ENCODE measurements at places on chromosomes 12 and 14.

- no peak for DNase-seq
Observed at GRCh38 chr14:78356391-78356790, 186.2 kb downstream of the NRXN3 start.

DNA sequence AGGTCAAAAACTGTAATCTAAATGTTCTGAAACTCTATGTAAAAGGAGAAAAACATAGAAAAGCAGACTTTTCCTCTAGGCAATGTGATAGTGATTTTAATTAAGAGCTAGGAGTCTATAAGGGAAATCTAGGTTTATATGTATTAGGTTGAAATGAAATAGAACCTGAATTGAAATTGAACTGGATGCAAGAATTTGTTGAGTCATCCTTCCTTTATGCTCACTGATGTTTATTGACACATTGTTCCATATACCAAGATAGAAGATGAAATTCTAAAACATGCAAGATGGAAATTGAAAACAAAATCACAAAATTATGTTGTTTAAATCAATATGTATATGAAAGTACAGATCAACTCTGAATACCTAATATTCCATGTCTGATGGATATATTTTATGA, 170.4 kb upstream of the FLRT2 start:
- no peak for DNase-seq

DNA sequence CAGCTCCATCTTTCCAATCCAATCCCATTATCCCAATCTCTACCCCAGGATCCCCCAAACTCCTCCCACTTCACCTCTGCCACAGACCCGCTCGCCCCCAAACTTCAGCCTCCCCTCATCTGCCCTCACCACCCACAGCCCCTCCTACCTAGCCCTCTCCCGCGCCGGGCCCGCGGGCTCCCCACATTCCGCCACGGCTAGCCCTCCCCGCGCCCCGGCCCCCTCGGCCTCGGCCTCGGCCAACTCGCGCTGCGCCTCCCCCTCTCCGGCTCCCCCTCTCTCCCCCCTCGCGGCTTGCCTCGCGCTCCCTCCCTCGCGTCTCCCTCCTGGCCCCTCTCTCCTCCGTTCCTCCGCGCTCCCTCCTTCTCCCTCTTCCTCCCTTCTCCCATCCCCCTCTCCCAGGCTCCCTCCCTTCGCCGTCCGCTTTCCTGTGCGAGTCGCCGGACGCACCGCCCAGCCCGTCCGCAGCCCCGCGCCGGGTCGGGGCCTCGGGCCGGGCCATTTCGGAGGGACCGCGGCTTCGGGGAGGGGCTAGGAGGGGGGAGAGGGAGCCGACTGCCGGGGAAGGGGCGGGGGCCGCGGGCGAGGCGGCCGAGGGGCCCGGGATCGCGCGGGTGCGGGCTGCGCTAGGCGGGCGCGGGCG, at the start of gene ATN1:
Gene ATN1, plus strand, starts transcription at position 581 of the 643 bp plus-strand sequence. CDS start 6,043 bp downstream, outside the sequence.
- DNase-seq: peak; percentile 86

- no peak for DNase-seq
Observed at GRCh38 chr12:132415327-132416120, 74.4 kb upstream of the FBRSL1 start.

DNA sequence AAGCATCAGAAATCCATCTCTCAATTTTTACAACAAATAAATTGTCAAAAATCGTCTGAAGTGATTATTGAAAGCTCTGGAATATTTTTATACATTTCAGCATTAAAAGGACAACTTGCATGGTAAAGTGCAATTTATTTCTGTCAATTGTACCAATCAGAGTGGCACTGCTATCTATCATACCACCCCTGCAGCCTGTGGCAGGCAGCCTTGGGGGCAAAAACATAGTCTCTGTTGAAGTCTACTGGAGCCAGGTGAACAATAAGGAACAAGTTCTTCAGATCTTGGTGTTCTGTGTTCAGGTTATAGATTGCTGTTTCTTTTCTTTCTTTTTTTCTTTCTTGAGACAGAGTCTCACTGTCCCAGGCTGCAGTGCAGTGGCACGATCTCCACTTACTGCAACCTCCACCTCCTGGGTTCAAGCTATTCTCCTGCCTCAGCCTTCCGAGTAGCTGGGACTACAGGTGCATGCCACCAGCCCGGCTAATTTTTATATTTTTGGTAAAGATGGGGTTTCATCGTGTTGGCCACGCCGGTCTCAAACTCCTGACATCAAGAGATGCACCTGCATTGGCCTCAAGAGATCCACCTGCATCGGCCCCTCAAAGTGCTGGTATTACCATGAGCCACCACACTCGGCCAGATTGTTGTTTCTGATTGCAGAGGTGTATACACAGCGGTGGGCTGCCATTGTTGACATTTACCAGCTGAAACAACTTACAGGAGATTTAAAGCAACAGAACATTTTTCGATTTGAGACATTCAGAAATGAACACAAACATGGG, 629.6 kb downstream of the SLC16A7 start:
- DNase-seq: no peak

DNA sequence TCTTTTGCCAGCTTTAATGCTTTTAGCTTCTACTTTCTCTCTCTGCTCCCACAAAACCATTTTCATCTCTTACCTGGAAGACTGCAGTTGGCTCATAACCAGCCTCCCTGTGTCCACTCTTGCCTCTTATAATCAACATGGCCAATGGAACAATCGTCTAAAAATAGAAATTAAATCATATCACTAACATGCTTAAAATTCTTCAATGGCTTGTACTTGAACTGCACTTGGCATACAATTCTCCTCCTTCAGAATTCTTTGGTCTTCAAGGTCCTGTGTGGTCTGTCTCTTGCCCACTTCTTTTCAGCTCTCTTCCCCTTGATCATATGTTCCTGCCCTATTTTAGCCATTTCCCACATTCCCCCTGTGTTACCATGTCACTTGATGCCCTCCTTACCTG, 342.2 kb downstream of the ATP23 start:
- DNase-seq: no peak

DNA sequence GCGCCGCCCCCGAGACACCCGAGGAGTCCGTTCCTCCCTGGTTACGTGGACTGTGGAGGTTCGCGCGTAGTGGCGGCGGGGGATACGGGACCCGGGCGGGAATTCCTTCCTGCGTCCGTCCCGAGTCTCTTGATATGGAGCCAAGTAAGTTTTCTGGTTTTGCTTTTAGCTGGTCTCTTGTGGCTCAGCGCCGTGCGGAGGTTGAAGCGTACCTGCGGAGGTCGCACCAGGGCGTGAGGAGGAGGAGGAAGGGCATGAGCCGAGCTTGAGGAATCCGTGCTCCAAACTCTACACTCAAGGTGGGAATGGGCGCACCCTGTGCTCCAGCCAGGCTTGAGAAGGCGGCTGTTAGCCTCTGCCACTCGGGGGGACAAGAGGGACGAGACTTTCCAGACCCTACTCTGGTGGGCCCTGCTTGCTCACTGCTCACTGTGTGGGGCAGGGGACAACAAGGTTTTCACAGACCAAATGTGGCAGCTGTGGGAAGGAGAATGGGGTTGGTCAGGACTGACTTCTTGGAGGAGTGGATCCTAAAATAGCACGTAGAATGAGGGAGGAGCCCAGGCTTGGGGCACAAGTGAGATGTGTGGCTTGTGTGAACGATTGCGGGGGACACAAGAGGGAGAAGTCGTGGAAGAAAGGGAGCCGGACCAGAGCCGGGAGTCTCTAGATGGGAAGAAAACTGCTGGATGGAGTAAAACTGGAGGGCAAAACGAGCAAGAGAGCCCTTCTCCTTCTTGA, 577 bp downstream of the ATG101 start:
- no peak for DNase-seq

DNA sequence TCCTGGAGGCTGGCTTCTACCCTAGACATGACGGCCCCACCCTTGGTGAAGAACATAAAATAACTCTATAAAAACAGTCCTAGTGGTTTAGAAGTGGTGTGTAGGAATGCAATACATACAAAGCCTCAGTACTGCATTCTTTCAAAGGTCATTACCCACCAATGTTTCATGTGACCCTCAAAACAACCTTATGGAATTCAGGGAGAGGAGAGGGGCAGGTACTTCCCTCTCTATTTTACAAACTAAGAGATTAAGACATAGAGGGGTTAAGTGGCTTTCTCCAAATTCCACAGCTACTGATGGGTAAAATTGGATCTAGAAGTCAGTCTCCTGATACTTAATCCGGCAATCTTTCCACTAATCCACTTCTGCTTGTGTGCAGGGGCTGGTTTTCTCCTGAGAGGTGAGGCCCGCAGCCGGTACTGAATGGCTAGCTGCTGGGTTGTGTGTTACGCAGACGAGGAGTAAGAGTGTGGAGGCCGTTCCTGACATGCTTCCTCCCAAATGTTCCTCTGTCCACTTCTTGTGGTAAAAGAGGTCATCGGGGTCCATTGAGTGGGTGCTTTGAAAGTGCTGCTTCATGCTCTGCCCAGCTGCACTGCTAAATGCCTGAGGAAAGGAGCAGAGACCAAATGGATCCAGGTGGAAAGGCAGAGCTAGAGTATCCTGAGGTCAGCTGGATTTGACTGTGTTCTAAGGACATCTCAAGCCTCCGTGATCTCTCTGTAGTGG, 16.2 kb downstream of the SLC7A8 start:
- DNase-seq: peak; percentile 24

GRCh38 chr14:71711619-71712018, 220.6 kb upstream of the RGS6 start:
- DNase-seq: peak; percentile 93

DNA sequence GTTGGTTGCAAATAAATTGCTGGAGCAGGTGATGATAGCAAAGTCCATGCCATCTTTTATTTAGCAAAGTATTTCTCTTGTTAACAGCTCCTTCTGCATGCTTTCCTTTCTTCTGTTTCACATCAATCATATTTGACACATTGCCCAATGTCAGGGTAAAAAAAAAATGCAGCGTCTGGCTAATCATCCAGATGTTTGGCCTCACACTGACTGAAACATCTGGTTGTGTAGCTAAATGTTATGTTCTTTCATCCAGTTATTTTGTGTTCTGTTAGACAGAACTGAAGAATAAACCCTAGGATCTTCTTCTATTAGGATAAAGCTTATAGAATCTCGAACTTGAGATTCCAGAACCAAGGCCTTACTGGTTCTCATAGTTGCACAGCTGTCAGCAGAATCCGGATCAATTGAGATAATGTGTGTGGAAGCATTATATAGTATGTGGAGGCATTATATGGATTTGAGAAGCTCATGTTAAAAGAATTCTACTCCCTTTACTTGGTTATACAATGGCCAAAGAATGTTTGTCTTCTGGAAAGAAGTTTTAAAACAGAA, 859.2 kb downstream of the DIO2 start:
- DNase-seq: peak; percentile 32

DNA sequence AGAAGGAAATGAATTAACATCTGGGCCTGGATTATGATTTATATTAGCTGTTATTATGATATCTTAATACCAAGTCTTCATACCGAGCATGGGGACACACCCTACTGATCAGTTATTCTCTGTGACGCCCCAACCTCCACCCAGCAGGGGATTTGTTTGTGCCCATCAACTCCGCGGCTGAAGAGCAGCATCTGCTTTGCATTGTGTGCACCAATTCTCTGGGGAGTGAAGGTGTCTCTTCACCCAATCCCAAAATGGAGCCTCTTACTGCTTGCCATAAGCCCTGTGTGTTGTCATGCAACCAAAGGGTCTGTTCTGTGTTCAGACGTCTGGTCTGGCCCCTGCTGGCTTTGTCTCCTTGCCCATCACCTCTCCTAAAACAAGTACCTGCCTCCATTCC, 25.4 kb downstream of the DHRS2 start:
- DNase-seq: no peak

GRCh38 chr12:12015073-12015685, 55.6 kb upstream of the BCL2L14 start:
- DNase-seq: no peak

DNA sequence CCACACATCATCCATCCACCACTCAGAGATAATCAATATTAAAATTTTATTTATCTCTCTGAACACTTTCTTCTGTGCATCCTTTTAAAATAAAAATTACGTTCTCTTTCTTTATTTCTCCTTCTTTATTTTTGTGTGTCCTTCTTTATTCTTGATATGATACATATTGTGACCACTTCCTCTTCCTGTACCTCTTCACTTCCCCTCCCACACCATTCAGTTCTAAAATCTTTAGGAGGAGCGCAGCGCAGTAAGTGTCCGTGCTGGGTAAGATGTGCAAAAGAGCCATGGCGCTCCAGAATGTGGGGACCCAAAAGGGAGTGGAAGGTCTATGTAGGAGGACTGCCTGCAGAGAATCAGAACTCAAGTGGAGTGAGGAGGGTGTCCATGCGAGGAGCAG, 256.7 kb downstream of the ITPR2 start:
- DNase-seq: no peak

DNA sequence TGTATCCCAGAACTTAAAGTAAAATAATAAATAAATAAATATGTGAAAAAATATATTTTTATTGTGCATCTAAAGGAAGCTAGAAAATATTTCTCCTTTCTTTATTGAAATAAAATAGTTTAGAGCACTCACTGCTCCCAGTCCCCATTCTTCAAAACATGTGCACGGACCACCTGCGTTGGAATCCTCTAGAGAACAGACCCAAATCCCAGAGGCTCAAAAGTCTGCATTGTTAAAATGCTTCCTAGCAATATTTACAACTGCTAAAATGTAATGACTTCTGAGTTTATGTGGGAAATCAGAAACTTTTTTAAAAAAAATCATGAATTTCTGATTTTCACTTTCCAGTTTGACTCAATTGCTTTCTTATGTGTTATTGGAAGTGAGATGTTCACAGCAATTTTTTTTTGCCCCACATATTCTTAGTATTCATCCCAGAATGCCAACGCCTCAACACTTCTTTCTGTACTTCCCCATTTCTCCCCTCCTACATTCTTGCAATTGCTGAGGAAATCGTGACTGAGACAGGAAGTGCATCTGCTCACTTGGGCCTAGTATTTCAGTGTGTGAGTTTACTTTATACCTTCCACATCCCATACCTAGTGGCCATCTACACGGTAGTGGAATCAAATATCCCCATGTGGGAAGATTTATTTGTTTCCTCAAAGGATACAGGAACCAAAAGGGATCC, 116.0 kb upstream of the FLRT2 start:
- DNase-seq: peak; percentile 25

DNA sequence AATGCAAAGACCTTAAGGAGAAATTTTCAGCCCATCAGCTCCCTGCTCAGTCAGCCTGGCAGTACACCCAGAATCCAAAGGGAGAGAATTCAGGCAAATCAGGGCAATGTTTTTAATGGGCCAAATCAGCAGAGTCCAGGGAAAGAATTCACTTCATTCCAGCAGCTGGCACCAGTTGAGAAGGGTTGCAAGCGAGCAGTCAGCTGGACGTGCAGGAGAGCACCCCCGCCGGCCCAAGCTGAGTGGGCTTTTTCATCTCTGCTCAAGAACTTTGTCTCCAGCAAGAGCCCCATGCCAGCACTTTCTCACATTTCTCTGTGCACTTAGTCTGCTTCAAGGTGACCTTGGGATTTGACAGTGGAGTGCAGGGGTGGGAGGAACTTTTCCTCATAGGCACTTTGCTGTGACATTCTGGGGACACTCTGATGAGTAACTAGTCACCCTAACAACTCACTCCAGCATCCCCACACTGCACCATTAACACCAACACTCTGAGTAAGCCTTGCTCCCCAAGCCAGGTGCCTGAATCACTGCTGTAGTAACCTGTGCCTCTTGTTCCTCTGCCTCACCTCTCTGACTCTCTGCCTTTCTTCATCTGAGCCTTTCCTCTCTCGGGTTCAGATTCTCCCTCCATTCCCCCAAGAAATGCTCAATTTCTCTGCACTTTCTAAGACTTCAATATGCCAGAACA, 2.2 kb downstream of the ENDOU start:
- no peak for DNase-seq
